ENCODE measurements at places on chromosomes 2 and 18.

GRCh38 chr18:59376351-59376935 lies 17.4 kb upstream of the LMAN1 start:
- DNase-seq: no peak

GRCh38 chr2:219469186-219469724 lies 29.4 kb upstream of the GMPPA start:
- DNase-seq: no peak

- DNase-seq: no peak
These were observed 155.5 kb downstream of the TGIF1 start for GRCh38 chr18:3605486-3605952.

- no peak for DNase-seq
These were observed 19.2 kb upstream of the GPR35 start for GRCh38 chr2:240605867-240606743.

GRCh38 chr18:24630346-24630880 lies 170.0 kb downstream of the HRH4 start:
- DNase-seq: peak; percentile 42

DNA sequence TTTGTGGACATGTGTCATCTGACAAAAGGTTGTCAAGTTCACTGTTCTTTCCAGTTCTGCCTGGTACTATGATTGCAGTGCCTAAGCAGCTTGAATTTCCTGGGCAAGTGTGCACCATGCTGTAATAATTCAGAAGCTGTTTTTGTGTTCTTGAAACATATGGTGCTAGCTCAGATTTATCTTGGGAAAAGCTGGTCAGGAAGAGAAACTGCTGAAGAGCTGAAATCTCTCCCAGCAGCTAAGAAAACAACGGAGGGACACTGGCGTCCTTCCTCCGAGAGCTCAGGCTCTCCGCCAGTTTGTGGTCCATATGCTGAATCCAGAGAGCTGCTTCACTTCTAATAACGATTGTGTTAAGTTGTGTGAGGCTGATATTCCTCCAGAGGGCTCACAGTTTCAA lies 642.0 kb downstream of the DPP10 start:
- DNase-seq: no peak

All from NCI-H2107 (cell line).